ENCODE measurements at places on chromosomes 13 and 19. TPM values are rescaled to one million over a fixed set of nuclear protein-coding genes. Genes with fewer than 3 reads are reported as not detected.

The PEAK3 gene
- total RNA-seq = not detected

The C2CD4C gene
- 0.29 TPM for total RNA-seq

The HPN gene
- total RNA-seq = not detected

The PDE4C gene
- total RNA-seq = 0.57 TPM

The KLK4 gene
- total RNA-seq = not detected

The CBARP gene
- total RNA-seq = 3.1 TPM

The LILRA1 gene
- not detected for total RNA-seq

The TMEM145 gene
- not detected for total RNA-seq

All from thoracic aorta endothelial cell (primary cell).